ENCODE measurements at places on chromosomes 7 and 10.

- DNase-seq: peak; percentile 73
Observed at GRCh38 chr7:2701832-2702593, 14.0 kb downstream of the AMZ1 start.

- DNase-seq: no peak
Observed at GRCh38 chr7:155191901-155192478, 105.7 kb upstream of the INSIG1 start.

DNA sequence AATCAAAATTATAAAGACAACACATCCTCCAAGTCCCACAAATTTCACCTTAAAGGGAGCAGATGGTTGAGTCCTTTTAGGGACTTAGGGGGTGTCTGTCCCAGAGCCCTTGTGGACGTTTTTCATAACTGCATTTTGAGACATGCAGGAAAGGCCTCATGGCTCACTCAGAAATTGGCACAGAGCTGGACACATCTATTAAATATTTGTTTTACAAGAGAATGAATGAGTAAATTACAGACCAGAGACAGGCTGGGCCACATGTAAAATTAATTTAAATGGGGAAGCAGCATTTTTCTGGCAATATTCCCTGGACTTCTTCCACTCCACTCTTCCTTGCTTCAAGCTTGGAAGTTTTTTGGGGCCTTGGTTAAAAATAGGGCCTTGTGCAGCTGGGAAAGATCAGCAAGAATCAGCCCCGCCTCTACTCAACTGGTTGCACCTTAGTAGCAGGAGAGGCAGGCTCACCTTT is 20.0 kb downstream of the LAMB1 start:
- no peak for DNase-seq

- DNase-seq: no peak
Observed at GRCh38 chr7:121187222-121187621, 141.6 kb upstream of the WNT16 start.

GRCh38 chr10:131928248-131929095 is 27.7 kb downstream of the PPP2R2D start:
- no peak for DNase-seq

- DNase-seq: no peak
Observed at GRCh38 chr10:115957786-115958442, 315.1 kb downstream of the GFRA1 start.

- DNase-seq: no peak
Observed at GRCh38 chr7:22827563-22827962, 4.9 kb upstream of the TOMM7 start.

- no peak for DNase-seq
Observed at GRCh38 chr7:4162884-4163564, 519.1 kb upstream of the FOXK1 start.

DNA sequence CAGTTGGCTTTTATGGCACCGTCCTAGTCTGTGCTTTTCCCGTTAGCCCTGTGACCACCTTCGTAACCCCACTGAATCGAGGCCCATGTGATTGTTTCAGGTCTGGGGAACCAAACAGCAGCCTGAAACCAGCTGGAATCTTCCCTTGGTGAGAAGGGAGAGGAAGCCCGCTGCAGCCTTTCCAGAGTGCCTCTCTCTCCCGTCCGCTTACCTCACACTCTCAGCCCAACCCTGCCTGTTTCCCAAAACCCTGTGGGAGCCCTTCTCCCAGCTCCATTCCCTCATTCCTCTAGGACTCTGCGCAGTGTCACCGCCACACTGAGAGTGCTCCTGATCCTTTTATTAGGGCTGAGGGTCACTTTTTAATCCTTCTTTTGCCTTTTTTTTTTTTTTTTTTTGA is 139.6 kb downstream of the WDR37 start:
- no peak for DNase-seq

GRCh38 chr7:113247198-113247597 is 128.8 kb upstream of the SMIM30 start:
- DNase-seq: no peak
